ENCODE measurements at places on chromosomes 13 and 19.

GRCh38 chr19:18109733-18110608 lies 12.4 kb downstream of the MAST3 start:
- peak; percentile 63 for DNase-seq

GRCh38 chr19:21117041-21117907 lies 24.6 kb upstream of the ZNF431 start:
- DNase-seq, result no peak

- no peak for DNase-seq
These were observed 213.7 kb downstream of the NALCN start for GRCh38 chr13:101202590-101202989.

GRCh38 chr19:33442706-33443105 lies 69.2 kb downstream of the CEBPG start:
- no peak for DNase-seq

GRCh38 chr19:51166846-51167490 lies 24.9 kb downstream of the SIGLEC7 start:
- peak; percentile 9 for DNase-seq

GRCh38 chr19:14413693-14414181 lies 5.4 kb downstream of the DDX39A start:
- DNase-seq, result no peak
